Muscle of leg (tissue), 16 donors: ENCODE measurements at places on chromosomes 11 and 22.

DNA sequence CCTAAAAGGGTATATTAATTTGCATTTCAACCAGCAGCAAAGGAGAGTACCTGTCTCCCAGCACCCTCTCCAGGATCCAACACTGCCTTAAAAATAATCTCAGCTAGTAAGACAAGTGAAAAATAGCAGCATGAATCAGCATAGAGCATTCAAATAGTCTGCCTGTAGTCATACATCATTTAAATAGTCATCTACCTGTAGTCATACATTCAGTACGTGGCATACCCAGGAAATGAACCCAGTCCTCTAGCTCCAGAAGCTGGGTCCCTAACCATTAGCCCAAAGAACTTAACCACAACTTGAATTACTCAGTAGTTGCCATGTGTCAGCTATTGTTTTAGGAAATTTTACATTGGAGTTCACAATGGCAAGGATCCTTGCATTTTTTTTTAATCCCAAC, 9.3 kb downstream of the TENM4 start:
- no peak for DNase-seq

DNA sequence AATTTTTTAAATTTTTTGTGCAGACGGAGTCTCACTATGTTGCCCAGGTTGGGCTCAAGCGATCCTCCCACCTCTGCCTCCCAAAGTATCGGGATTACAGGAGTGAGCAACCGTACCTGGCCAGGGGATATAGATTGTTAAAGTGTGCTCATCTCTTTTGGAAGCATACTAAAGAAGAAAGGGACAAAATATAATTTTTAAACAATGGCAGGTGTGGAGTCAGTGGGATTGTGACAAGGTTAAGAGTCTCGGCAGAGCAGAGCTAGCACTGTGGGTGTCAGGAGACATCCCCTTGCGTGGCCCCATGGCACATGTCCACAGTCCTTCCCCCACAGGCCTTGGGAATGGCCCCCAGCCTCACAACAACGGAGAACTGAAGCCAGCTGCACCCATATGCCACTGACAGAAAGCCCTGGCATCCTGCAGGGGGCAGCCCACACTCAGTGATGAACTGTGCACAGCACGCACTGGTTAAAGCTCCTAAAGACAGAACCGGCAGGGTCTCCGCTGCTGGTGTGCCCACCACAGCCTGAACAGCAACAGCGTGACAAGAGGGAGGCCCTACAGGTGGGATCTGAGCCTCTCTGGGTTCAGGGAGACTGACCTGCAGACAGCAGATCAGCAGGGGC, 29.9 kb downstream of the SERPIND1 start:
- peak; percentile 37 for DNase-seq

GRCh38 chr22:28931844-28932567, 48.6 kb downstream of the ZNRF3 start:
- no peak for DNase-seq

DNA sequence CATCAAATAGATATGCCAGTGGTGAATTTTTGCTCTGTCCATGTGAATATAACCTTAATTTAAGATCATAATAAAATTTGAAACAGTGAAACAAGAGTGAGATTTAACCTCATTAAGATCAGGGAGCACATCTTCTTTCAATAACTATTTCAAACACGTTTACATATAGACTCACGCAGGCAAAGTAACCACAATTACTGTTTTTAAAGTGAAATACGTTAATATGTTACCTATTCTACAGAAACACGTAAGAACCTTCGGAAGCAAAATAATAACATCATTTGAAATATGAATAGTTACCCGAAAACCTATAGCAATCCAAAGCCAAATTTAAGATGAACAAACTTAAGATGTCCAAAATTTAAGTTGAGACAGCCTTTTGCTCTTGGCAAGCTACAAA, 136.2 kb upstream of the ZC3H12C start:
- DNase-seq, result no peak

DNA sequence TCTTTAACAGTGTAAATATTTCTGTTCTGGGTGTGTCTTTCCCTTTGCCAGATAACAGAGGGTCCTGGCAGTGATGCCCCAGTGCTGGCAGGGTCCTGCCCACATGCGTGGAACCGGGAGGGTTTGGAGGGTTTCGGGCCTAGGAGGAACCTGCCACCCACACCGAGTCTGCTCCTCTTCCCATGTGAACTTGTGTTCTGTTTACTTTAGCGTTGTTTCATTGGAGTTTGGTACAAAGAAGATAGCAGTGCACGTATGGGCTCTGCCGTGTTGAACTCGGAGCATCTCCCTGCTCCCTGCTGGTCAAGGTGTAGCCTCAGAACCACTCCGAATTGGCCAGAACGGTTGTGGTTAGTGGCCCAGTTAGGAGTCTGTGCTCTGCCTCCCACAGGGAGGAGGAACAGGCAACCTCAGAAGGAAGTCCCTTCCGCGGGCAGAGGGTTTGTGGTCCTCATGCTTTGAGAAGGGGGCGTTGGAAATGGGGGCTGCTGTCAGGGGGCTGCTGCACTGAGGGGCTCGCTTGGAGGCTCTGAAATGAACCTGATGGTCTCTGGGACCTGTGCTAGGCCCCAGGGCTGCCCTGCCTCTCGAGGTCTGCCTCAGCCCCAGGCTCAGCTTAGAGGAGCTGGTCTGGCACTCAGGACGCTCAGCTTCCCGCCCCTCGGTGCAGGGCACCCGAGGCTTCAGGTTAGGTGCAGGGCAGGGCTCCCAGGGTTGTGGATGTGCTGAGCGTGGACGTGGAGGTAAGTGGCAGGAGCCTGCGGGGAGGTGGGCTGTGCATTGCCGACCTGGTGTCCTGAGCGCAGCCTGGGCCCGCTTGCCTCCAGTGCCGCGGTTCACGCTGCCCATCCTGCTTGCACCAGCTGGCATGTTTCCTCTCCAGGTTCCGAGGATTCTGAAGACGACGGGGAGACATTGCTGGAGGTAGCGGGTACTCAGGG, 10.4 kb downstream of the PHRF1 start:
- DNase-seq, result no peak

DNA sequence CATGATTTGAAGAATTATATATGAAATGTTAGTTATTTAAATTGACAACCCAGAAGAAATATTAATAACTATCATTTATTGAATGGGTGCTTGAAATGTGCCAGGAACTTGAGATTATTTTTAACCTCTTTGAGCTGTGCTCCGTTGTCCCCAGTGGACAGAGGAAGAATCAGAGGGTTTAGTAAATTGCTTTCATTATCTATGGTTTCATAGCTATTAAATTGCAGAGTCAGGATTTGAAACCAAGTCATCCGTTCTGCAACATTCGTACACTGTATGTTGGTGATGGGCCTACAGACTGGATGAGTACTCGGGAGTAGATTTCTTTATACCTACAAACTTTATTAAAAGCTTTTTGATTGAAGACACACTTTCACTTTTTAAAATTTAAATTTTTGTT, 4.9 kb downstream of the HSD17B12 start:
- no peak for DNase-seq

DNA sequence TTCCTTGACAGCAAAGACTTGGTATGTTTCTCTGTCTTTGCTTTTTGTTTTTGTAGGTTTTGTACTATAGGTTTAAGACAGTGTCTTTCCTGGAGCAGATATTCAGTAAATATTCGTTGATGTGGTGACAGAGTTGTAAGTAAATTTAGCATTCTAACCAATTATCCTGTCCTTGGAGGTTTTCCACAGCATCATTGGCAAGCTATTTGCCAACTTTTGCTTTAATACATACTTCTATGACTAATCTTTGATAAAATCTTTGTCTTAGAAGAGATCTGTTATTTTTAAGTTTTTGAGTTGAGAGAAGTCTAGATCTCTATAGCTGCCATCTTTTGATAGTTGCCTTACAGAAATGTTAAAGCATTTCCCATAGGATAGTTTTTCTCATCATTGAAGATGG, 3.8 kb downstream of the USP47 start:
- no peak for DNase-seq

DNA sequence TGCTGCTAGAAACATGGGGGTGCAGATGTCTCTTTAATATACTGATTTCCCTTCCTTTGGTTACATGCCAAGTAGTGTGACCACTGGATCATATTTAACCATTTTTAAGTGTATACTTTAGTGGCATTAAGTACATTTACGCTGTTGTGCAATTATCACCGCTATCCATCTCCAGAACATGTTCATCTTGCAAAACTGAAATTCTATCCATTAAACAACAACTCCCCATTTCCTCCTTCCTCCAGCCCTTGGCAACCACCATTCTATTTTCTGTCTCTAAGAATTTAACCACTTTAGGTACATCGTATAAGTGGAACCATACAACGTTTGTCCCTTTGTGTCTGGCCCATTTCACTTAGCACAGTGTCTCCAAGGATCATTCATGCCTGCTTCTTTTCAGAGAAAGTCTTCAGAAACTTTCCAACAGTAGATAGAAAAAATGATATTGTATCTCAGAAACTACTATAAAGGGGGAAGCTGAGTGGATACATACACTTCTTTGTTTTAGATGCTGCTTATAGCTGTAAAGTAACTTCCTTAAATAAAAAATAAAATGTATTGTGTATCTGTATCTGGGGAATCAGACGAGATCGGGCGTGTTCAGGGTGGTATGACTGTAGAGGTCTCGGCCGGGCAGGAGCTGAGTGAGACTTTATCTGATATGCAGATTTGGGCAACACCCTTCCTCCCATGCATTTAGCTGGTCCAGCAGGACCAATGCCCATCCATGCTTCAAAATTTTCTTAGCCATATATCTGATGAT, 44.6 kb upstream of the ZBED5 start:
- DNase-seq, result no peak

GRCh38 chr11:68351450-68352275, 39.3 kb downstream of the LRP5 start:
- DNase-seq, result no peak

DNA sequence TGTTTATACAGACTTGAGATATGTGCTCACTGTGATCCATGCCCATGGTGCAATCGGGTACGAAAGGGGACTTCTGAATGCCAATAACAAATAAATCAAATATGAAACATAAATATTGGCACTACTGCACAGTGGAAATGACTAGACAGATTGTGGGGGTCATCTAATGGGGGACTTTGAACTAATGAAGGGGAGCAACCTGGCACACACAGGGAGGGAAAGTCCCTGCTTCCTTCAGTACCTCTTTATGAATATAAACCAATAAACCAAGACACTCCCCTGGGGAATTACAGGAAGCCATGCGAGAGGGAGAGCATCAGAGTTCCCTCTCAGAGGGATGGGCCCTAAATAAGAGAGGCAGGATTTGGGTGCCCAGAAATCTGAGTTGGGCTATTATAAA, 21.1 kb downstream of the MIF start:
- no peak for DNase-seq

DNA sequence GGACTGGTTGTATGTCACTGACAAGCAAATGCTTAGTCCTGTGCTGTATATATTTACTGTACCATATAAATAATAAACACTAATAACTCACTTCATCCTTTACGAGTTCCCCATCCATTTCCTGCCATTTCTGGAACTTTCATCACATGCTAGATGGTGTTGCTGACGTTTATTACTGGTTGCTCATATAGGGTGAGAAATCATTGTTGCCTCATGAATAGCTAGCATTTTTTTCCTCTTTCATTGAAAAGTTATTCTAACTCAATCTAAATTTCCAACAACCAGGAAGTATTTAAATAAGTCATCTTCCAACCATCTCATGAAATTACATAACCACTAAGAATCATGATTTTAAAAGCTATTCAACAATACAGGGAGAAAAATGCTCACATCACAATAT, 88.6 kb upstream of the RCN1 start:
- no peak for DNase-seq

DNA sequence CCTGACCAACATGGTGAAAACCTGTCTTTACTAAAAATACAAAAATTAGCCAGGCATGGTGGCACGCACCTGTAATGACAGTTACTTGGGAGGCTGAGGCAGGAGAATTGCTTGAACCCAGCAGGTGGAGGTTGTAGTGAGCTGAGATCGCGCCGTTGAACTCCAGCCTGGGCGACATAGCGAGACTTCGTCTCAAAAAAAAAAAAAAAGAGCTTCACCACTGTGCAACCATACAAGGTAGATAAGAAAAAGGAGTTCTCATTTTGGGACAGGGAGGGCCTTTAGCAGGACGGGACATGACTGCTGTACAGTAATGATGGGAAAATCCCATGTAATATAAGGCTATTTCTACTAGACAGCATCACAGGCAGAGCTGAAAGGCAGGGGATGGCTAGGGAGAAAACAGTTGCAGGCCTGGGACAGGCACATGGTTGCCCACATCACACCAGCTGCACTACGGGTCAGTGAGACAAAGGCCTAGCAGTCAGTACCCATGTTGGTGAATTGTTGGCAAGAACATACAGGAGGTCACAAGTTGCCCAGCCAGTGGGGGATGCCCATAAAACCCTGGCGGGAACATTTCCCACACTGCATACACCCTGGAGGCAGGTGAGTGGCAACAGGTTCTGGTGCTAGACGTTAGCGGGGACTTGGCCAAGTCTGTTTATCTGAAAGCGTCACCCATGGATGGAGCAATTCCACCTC, 5.4 kb downstream of the TANGO2 start:
- no peak for DNase-seq

DNA sequence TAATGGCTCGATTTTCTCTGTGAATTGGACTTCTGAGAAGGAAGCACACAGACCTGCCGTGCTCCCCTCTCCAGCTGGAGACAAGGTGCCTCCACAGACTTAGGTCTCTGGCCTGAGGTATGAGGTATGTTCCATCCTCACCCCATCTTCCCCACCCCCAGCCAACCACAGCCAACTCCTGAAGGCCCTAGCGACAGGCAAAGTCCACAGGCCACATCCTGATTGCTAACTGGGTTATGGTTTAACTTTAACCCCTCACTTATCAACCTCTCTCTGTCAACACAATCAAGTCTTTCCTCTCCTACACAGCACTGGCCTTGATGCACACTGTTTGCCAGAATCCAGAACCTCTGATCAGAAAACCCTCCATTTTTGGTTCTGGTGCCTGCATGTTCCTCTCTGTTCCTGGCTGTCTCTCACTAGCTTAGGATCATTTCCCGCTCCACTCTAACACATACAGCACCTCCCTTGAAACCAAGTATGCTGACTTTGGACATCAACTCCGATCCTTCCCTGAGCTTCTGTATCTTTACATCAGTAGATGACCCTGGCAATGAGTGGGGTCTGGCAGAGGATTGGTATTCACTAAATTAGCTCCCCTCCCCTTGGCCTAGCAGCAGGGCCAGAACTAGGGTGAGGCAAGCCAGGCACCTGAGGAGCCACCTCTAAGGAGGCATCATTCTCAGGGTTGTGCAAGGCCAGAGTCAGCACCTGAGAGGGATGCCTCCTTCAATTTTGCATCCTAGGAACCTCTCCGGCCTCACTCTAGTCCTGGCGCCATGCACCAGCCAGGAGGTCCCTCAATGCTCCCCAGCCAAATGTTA, 22.0 kb downstream of the JAML start:
- DNase-seq, result no peak

DNA sequence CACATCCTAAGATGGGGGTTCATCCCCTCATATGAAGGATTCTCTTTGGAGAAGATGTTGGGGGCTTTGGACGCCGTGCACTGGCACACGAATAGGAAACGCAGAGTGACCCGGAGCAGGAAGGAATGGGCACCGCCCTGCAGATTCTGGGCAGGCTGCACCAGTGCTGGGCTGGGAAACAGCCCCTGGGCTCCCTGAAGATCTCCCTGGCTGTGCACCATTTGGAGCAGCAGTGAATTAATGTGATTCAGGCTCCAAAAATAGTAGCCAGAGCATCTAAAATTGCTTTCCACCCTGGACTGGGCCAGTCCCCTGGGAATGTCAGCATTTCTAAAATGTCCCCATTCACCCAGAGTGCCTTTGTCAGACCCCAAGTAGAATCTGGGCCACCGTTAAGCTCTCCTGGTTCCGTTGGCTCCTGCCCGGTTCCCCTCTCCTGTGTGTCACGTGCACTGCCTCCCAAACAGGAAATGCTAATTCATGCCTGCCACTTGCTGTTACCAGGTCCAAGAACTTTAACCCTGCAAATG, 18.6 kb downstream of the IRAG1 start:
- peak; percentile 66 for DNase-seq

- DNase-seq, result no peak
These were observed 200.8 kb downstream of the LUZP2 start for GRCh38 chr11:24697522-24698111.
